Thoracic aorta (tissue), 2 donors: ENCODE measurements at places on chromosomes 4 and X.

- DNase-seq: no peak
Measured at GRCh38 chrX:109374262-109374960, 107.5 kb downstream of the GUCY2F start.

- DNase-seq: no peak
Measured at GRCh38 chr4:147975933-147976928, 244.3 kb downstream of the ARHGAP10 start.

GRCh38 chrX:1455948-1456280 is 3.2 kb upstream of the ASMTL start:
- DNase-seq: no peak

- no peak for DNase-seq
Measured at GRCh38 chrX:136825771-136826170, 45.0 kb upstream of the ARHGEF6 start.

- DNase-seq: no peak
Measured at GRCh38 chr4:34105311-34105710, 2139.0 kb downstream of the ARAP2 start.

DNA sequence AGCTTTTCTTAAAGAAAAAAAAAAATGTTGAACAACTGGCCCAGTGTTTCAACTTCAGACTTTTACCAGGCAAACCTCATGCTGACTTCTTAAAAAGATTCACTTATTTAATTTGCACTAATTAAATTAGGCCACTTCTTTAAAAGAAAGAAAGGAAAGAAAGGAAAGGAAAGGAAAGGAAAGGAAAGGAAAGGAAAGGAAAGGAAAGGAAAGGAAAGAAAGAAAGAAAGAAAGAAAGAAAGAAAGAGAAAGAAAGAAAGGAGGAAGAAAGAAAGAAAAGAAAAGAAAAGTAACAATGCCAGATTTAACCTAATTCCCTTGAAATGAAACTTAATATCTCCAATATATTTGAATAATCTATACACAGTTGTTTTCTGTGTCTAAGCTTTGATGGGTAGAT is 71.4 kb upstream of the PRPS2 start:
- DNase-seq: no peak

- no peak for DNase-seq
Measured at GRCh38 chrX:17053502-17053901, 107.0 kb downstream of the REPS2 start.

DNA sequence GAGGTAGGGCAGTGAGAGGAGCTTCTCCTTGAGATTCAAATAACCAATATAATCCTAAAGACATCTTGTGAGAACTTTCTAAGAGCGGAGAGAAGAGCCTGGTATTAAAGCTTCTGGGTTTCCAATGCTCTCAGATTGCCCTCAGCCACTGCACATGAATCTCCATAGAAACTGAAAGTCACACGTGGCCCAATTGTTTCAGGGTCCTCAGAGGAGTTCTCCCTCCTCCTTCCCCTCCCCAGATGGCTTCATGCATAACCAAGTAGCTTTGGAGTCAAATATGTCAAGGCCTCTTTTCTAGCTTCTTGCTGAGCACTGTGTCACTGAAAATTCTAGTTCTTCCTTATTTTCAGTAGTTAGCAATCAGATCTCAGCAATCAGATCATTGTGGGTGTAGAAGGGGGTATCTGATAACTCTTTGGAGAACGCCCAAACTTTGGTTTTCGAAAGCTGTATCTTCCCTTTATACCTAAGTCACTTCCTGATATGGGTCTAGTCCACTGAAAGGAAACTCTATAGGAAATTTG is 2.2 kb downstream of the BTK start:
- no peak for DNase-seq

- no peak for DNase-seq
Measured at GRCh38 chrX:49103637-49104036, 19.9 kb downstream of the GPKOW start.

DNA sequence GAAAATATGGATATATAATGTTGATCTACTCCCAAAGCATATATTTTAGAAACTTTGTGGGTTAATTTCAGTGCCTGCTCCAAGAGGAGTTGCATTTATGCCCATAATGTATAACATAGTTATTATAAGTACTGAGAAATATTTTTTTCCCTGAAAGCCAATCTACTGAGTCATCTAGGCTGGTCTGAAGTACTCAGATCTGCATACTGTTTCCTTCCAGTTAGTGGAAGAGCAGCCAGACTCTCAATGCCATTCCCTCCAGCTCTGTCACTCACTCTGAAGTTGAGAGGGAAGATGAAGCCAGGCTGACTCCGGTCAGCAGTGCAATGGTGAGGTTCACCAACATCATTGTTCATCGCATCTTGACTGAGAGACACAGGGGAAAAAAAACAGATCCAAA is 505.1 kb downstream of the PPARGC1A start:
- DNase-seq: no peak

DNA sequence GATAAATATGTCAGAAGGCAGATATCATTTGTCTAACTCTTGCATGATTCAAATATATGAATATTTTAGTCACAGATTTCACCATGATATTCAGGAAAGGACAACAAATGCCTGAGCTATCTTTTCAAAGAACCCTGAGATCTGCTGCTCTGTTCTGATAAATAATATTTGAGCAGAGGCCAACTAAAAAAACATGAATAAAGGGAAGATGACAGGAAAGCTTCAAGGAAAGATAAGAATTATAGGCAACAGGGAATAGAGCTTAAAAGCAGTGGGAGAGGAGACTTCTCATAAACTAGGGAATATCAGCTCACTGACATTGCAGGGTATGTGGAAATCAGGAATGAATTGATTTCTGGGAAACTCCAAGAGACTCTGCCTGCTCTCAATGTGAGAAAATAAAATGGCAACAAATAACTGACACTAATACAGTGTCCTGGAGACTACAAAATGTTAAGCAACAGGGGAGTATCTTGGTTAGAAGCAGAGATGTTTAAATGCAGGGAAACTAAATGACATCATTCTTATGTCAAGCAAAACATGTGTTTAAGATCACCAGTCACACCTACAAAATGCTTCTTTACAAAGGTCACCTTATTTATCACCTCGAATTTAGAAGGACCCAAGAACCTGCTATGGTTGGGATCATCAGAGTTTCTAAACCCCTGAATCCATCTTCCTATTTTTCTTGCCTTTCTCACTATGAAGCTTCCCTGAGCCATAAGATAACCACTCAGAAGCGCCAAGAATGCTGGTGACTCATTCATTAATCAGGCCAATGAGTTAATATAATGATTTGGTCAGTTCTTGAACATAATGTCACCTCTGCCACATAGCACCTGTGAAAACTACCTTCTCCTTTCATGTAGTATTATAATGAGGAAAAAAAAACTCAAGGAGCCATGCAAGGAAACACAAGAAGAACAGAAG is 78.1 kb downstream of the NDST3 start:
- no peak for DNase-seq

- no peak for DNase-seq
Measured at GRCh38 chr4:34181891-34182290, 2062.4 kb downstream of the ARAP2 start.

DNA sequence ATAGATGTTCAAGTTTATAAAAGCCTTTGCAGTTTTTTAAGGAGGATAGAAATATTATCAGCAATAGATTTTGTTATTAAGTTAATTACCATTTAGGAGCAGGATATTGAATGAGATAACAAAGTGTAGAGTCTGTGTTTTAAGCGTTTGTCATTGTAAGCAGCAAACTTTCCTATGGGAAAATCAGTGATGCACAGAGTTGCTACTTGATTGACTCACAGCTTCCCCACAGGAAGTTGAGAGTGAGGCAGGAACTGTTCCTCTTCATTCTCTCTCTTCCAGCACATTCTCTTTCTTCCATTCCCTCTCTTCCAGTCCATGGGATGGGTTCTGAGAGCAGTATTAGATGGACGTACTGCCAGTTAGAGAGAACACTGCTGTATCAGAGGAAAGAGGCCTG is 867.7 kb upstream of the AGA start:
- DNase-seq: no peak

- DNase-seq: no peak
Measured at GRCh38 chr4:183504930-183505610, at the start of gene ING2. Gene ING2 (plus strand): TSS chr4:183505058. CDS start chr4:183505196, 138 bp downstream.

DNA sequence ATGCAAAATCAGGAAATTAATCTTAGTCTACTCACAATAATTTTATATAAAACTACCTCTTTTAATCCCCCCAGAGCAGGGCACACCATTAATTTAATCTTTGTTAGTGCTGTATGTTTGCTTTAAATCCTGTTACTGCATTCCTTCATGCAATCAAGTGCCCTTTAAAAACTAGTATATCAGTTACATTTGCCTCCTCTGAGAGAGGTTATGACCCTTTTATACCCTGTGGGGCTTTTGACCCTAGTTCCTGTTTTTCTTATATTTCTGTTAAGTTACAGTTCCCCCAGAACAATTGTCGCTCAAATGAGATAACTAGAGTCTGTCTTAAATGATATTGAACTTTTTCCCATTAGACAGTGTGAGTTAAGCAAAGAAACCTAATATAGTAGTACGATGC is 46.2 kb downstream of the GPC4 start:
- DNase-seq: no peak

DNA sequence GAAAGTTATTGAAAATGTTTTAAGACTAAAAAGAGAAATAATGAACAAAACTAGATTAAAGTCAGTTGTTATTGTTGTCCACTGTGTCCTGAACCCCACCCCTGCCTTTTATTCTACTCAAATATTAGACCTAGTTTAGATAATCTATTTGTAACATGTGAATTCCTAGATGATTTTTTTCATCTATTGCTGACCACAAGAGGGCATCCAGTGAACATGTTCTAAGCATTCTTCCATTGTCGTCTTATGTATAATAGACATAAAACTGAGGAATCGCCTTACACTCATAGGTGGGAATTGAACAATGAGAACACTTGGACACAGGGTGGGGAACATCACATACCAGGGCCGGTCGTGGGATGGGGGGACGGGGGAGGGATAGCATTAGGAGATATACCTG is 36.4 kb upstream of the HPRT1 start:
- no peak for DNase-seq

GRCh38 chr4:78024576-78025091 is 32.5 kb upstream of the FRAS1 start:
- no peak for DNase-seq

DNA sequence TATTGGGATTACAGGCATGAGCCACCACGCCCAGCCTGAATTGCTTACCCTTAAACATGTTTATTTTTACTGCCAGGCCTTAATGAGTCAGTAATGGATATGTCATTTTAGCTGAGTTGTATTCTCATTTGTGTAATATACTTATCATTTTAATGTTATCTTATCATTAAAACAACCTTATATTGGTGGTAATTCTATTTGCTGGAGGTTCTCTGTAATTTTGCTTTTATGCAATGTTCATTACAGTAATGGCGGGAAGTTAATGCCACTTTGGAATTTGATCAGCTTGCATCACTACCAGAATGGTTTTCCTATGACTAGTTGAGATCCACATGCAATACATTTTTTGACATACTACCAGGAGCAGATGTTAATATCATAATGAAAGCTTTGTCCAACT is 6.3 kb upstream of the PGAM4 start:
- DNase-seq: no peak

DNA sequence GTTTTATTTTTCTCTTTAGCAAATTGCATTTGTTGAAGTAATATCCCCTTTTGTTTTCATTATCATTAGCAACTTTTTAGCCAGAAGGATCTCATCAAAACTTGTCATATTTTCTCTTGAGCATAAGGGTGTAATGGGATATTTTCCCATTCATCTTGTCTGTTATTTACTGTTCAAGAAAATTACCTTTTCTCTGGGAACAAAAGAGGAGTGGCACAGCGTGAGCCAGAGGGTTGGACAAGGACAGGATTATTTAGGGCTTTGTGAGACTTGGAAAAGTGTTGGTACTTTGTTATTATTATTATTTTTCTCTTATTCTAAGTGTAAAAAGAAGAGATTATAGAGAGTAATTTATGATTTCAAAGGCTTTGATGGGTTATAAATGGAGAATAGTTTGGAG is 135.9 kb downstream of the PRKX start:
- DNase-seq: no peak

DNA sequence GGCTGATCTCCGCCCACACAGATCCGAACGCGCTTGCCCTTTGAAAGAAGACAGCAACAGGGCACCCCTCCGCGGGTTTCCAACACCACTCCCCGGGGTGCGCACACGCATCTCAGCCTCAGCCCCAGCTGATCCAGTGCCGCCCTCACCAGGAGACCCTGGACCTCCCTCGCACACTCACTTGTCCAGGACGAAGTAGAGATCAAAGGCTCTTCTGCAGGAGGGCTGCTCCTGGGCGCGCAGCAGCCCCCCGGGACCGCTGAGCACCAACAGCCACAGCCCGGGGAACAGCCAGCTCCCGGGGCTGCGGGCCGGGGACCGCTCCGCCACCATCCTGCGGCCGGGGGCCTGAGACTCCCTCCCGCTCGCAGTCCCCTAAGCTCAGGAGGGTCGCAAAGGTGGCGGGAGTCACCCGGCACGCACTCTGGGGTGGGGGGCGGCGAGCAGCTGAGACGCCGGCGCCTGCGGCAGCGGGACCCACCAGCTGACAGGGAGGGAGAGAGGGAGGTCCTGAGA is 743 bp downstream of the ANTXR2 start:
- peak; percentile 4 for DNase-seq

- no peak for DNase-seq
Measured at GRCh38 chr4:167032871-167033270, 201.4 kb downstream of the SPOCK3 start.

GRCh38 chrX:133983974-133984845 is 1.2 kb downstream of the GPC3 start:
- DNase-seq: no peak
